Activated CD4-positive, alpha-beta T cell treated with anti-CD3 and anti-CD28 coated beads, Interleukin-2, amount 50 U/mL, for 48 hours (primary cell): ENCODE measurements at places on chromosomes 3 and 15.

- DNase-seq = no peak
Observed at GRCh38 chr3:72352176-72352575, 496.1 kb downstream of the SHQ1 start.

- DNase-seq = no peak
Observed at GRCh38 chr3:44065311-44066094, 176.2 kb upstream of the TOPAZ1 start.

- DNase-seq = no peak
Observed at GRCh38 chr15:79881254-79881653, 15.6 kb downstream of the MTHFS start.

DNA sequence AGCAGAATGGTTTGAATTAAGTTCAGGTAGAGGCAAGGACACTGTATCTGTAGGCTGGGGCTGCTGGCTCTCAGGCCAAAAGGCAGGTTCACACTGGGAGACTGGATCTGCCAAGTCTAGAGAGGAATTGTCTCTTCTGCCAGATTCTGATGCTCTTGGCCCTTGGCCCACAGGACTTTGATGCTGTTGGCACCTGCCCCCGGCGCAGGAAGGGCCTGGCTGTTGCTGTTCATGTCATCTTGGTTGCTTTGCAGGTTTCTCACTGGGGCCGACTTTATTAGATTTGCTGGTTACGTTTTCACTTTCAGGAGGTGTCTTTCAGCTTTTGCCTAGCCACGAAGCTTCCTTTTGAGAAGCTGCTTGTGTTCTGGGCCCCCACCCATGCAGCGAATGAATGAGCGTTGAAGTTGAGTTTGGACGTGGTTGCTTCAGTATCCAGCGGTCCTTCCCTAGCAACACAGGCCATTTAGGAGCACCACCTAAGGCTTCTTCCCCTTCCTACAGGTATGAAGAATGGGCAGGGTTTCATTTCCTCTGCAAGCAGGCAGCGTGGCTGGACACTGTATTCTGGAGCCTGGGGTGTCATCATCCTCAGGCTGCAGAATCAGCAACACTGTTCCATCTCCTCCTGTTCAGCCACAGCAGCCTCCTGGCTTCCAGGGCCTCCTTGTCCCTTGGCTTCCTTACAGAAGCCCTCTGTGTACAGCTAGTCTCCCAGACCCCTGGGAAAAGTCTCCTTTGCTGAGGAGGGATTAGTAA is 65.6 kb upstream of the PRR23C start:
- DNase-seq = no peak

DNA sequence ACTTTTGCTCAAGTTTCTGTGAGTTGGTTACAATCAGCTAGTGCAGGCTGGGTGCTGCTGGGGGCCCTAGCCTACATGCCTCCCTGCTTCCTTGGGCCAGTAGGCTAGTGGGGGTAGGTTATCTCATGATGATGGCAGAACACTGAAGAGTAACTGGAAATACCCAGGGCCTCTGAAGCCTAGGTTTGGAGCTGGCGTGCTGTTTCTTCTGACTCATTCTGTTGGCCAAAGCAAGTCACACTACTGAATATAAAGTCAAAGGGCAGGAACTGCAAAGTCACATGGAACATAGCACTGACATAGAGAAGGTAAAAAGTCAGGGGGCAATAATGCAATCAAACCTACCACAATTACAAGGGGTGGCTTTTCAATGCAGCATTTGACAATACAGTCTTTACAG is 34.5 kb downstream of the RASGRP1 start:
- DNase-seq = peak; percentile 49

- DNase-seq = no peak
Observed at GRCh38 chr3:11285471-11285870, 13.3 kb downstream of the ATG7 start.

- no peak for DNase-seq
Observed at GRCh38 chr15:80679804-80680175, 15.3 kb upstream of the ABHD17C start.

DNA sequence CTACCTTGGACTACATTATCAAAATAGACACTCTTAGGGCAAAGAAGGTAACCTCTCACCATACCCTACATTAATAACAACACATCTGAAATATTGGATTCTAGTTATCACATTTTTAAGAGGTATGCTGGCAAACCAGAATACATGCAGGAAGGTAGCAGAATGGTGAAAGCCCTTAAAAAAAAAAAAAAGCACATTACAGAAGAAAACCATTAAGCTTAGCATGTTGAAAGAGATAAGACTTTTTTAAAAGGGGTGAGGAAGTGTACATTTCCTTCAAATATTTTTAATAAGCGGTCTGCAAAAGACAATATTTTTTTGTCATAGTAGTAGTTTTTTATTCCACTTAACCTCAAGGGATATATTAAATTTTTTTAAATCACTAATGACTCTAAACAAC is 46.5 kb upstream of the WDR5B start:
- DNase-seq = no peak

DNA sequence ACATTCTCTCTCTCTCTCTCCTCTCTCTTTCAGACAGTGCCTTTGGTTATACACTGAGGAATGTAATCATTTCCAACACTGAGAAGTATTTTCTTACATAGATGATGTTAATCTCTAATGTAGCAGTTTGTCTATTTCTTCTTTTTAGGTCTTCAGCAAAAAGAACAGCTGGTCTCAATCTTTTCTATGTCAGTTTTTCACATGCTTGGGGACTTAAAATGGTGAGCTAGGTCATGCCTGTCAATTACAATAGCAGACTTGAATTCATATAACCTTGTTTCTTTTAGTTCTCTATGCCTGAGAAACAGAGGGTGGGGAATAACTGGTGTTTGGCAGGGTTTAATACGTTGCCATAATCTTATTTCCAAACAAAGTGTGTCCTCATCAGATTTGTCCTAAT is 786.2 kb downstream of the SQOR start:
- DNase-seq = no peak

DNA sequence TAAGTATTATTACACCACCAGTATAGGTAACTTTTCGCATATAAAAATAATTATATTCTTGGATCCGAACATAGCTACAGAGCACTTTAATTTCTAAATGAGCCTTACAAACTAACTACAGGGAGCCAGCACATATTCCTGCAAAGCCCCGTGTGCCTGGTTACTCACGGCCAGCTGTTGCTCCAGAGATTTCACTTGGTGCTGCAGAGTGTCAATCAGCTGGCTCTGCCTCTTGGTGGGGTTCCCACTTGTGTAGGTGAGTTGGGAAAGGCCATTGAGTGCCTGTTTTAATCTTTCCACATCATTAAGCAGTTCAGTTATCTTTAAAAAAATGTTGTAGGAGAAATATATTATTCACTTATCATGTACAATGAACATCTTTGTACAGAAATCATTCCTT is 98.9 kb downstream of the UACA start:
- no peak for DNase-seq

DNA sequence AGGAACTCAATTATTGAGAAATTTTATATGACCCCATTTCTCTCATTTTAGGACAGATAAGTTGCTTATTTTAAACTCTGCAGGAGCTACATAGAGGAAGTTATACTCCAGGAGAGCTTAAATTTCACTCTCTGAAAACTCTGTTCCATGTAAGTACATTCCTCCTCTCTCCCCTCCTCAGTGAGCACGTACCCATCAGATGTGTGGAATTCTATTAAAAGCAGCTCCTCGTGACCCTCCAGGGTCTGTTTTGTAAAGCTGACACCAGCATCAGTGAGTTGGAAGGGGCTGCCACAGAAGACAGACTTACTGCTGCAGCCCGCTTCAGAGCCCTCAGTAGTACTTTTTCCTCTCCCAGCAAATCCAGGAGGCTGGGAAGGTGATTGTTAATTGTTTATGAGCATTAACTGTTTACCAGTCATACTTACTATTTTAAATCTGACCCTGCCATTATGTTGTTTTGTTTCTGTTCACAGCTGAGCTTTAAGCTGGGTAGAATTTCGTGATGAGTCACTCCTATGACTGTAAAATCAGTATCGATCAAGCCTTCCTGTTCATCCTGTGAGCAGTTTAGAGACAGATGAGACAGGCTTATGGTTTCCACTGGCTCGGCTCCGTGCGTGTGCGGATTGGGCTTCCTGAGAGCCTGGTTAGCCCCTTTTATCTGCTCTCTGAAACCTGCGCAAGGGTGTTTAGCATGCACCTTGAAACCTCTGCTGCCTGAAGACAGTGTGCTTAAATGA is 20.4 kb downstream of the IGF1R start:
- DNase-seq = peak; percentile 62

GRCh38 chr15:37208146-37209040 is 108.0 kb upstream of the MEIS2 start:
- no peak for DNase-seq

- DNase-seq = no peak
Observed at GRCh38 chr3:180979961-180980360, 9.6 kb downstream of the DNAJC19 start.

- no peak for DNase-seq
Observed at GRCh38 chr15:39250460-39251186, 330.3 kb upstream of the THBS1 start.

GRCh38 chr3:191631496-191631895 is 170.5 kb downstream of the PYDC2 start:
- no peak for DNase-seq

DNA sequence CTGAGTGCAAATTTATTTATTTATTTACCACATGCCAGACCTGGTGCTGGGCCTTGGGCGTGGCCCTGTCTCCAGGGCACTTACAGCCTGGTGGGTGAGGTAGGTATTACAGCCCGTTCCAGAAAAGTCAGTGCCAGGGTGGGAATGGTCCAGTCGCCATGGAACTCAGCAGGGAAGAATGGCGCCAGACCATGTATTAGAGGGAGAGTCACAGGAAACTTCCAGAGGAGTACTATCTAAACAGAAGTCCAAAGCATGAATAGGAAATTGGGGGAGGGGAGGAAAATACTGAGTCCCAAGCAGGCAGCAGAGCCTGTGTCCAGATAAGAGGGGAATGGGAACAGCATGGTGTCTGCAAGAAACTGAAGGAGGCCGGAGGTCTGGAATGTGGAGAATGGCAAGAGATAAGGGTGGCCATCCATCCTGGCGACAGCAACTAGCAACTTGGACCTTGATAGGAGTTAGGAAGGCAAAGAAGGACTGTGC is 27.0 kb downstream of the SH3BP5 start:
- DNase-seq = no peak

GRCh38 chr15:93562395-93563123 is 473.5 kb upstream of the RGMA start:
- DNase-seq = no peak

GRCh38 chr15:68012911-68013310 is 41.2 kb upstream of the PIAS1 start:
- DNase-seq = no peak

GRCh38 chr3:54046641-54047214 is 75.6 kb upstream of the CACNA2D3 start:
- DNase-seq = no peak

DNA sequence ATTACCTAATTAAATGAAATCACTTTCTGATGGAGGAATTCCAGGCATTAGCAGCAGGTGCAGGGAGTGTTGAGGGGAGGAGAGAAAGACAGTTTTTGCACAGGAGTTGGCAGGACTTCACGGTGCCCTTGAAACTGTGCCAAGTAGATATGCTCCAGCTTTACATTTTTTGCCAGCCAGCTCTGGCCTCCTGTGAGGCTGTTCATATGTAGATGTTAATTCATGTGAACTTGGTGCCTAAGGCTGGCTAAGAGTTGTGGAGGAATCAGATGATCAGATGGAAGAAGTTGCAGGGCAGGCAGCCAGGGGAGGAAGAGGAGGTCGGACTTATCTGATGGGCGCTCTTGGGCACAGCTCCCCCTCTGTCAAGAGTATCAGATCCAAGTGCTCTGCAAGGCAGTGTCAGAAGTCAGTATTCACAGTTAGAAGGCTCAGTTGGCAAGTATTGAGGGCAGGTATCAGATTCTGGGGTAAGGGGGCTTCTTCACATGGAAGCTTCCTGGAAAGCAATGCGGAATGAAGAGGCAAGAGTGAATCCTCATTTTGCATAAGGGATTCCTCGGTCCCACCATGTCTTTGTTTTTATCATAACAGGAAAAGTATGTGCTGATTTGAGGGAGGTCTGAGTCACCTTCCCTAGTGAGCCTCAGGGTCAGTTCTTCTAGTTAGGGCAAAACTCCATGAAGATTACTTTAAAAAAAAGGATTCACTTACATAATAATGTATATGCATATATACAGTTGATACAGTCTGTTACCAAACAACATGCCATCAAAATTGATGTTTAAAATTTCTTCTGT is 172.6 kb upstream of the UMPS start:
- no peak for DNase-seq

DNA sequence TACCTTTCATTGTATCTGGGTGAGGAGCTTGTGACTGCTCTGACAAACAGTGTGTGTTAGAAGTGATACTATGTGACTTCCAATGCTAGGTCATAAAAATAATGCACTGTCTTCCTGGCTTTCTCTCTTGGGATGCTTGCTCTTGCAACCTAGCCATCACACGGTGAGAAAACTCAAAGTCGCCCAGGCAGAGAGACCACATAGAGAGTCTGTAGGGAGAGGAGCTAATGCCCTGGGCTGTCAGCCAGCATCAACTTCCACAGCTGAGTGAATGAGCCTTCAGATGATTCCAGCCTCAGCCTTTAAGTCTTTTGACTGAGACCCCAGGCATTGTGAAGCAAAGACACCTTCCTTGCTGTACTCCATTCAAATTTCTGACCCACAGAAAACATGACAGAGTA is 220.6 kb upstream of the SGO1 start:
- no peak for DNase-seq
